ENCODE measurements at places on chromosomes 6 and 20.

DNA sequence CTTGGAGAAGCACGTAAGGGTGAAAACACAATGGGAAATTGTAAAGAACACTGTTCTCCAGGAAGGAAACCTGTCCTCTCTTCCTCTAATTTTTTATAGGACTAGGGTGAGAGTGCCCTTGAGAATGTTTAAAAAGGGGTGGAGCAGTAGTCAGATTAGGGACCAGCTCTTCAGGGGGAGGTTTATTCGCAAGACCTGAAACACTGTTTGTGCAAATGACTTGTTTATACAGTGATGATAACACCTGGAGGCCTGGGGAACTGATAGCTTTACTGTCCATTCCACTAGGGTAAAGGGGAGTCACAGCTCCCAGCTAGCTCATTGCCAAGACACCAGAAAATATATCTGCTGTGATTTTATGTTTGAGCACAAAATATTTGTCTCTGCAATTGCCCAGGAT is 8.1 kb upstream of the FUT9 start:
- DNase-seq, result no peak

DNA sequence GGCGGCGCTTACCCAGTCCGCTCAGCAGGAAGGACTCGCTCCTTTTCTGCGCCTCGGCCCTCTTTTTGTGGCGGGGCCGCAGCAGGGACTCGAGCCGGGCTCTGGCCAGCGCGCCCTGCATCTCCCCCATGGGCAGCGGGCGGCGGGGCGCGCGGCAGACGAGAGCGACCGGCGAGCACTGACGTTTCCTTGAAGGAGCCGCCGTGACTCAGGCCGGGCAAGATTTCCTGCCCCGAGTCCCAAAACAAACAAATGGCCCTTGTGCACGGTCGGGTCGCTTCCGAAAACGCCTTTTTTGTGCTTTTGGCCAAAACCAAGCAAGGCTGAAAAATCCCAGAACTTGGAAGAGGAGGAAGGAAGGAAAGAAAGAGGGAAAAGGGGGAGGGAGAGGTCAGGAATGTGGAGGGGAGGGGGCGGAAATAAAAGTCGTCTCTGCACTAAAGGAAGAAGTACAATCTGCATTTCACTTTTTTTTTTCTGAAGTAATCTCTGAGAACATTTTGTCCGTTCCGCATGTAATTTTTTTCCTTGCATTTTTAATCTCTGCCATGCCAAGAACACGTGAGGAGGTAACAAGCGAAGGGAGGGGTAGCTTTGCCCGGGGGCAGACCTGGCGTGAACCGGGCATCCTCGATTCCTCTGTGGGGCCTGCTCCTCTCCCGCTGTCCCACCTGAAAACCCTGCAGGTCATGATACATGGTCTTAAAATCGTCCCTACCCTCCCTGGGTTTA is 123.3 kb upstream of the SLC2A12 start:
- peak; percentile 60 for DNase-seq

DNA sequence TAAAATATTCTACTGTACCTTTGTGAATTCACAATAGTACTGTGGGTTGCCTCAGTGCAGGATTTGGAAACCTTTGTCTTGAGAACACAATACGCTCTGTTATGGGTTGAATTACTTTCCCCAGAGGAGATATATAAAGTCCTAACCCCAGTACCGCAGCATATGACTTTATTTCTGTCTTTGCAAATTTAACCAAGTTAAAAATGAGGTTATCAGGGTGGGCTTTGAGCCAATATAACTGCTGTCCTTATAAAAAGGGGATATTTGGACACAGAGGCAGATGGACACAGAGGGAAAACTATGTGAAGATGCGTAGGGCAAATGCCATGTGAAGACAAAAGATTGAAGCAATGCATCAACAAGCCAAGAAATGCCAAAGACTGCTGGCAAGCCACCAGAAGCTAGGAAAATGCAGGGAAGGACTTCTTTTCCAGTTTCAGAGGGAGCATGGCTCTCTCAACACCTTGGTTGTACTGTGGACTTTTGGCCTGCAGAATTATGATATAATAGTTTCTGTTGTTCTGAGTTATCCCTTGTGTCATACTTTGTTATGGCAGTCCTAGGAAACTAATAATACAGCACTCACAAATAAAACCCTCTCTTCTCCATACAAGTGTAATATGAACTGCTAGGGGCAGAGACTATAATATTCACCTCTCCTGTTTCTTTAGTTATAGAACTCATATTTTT is 292.6 kb upstream of the SPTLC3 start:
- DNase-seq, result no peak

DNA sequence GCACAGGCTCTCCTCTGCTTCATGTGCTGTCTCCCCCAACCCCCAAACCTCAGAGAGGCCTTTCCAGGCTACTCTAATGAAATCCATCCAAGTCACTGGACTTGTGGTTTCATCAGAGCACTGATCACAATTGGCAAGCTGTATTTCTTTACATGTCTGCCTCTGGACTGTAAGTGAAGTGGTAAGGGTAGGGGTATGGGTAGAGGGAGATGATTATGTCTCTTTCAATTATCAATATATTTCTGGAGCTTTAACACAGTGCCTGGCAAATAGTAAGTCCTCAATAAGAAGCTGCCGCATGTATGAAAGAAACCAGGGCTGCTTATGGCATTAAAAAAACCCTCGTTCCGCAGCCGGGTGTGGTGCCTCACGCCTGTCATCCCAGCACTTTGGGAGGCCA is 5.4 kb downstream of the TRERF1 start:
- DNase-seq, result no peak

GRCh38 chr6:141488488-141488887 is 644.2 kb upstream of the GJE1 start:
- no peak for DNase-seq

- no peak for DNase-seq
Measured at GRCh38 chr6:1913577-1913976, 303.9 kb downstream of the FOXC1 start.

DNA sequence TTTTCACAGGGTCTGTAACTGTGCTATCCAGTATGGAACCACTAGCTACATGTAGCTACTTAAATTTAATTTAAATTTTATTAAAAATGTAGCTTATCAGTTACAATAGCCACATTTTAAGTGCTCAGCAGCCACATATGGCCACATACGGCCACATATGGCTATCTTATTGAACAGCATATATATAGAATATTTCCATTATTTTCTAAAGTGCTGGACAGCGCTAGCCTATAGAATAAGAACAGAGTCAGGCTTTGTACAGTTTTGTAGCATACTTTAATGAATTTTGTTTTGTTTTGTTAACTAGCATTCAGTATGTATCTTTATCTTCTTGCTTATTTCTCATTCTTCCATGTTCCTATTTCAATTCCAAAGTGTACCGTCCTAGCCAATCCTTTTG is 118.4 kb downstream of the JAG1 start:
- no peak for DNase-seq

Data from activated naive CD8-positive, alpha-beta T cell treated with anti-CD3 and anti-CD28 coated beads for 36 hours (primary cell).